ENCODE measurements at places on chromosomes 13 and 19.

- DNase-seq: no peak
These were observed 12.1 kb downstream of the SERTM1 start for GRCh38 chr13:36685927-36686326.

DNA sequence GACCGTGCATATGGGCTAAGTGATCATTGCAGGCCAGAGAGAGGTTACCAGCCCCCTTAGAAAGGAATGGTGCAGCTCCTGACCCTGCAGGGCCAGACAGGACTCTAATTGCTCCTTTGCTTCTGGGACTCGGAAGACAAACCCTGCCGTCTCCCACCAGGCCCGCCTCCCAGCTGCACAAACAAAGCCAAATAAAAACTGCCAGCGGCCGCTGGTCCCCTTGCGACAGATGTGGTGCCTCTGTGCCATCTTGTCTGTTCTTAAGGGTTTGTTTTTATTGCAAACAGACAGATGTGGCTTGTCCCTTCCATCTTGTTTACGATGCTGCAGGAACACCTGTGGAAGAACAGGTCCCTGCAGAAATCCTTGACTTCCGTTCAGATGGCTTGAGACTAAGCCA, 434.4 kb upstream of the TSHZ3 start:
- DNase-seq: no peak

GRCh38 chr19:21970466-21970865, 40.3 kb downstream of the ZNF208 start:
- DNase-seq: no peak

DNA sequence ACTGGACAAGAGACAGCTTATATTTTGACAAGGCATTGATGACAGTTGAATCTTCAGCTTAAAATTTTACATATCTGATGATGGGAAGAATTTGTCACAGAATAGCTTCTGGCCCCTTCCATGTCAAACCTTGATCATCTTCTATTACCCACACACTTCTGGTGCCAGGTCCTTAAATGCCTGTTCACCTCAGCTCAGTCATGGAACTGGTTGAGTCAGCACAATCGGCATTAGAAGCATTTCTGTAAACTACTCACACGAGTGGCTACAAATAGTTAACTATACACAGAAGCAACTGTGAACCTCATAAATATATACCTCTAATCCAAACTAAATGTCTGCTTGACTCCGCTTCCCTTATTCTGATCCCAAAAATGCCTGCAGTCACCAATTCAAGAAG, 161.2 kb downstream of the FOXO1 start:
- DNase-seq: no peak

DNA sequence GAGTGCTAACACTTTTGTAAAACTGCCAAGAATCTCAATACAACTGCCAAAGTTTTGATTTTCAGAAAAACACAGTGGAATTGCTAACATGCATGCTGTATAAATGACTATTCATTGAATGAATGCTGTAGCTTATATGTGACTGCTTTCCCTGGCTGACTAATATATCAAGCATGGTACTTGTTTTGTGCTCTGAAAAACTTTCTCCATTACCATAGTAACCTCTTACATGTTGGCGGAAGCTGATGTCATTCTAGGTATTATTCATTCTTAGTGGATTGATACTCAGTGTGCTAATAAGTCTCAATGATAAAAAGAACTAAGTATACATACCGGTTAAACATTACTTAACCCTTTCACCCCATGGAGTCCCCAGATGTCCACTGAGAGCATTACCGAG, 166.1 kb upstream of the MYO16 start:
- no peak for DNase-seq

- no peak for DNase-seq
These were observed 11.6 kb upstream of the RANBP3 start for GRCh38 chr19:5989388-5990074.

GRCh38 chr19:53659292-53659691, 27.5 kb downstream of the DPRX start:
- DNase-seq: no peak
